Fibroblast of lung (primary cell): ENCODE measurements at places on chromosomes 4 and X.

- H3K27me3 ChIP-seq: no peaks in the 10 kb centered on the region
- peak; percentile 25 for DNase-seq
- H3K4me1 ChIP-seq: no peaks in the 10 kb centered on the region
- H3K4me3 ChIP-seq: no peak overlapping the region
These were observed 23.2 kb downstream of the PRPS2 start for GRCh38 chrX:12814420-12814819.

DNA sequence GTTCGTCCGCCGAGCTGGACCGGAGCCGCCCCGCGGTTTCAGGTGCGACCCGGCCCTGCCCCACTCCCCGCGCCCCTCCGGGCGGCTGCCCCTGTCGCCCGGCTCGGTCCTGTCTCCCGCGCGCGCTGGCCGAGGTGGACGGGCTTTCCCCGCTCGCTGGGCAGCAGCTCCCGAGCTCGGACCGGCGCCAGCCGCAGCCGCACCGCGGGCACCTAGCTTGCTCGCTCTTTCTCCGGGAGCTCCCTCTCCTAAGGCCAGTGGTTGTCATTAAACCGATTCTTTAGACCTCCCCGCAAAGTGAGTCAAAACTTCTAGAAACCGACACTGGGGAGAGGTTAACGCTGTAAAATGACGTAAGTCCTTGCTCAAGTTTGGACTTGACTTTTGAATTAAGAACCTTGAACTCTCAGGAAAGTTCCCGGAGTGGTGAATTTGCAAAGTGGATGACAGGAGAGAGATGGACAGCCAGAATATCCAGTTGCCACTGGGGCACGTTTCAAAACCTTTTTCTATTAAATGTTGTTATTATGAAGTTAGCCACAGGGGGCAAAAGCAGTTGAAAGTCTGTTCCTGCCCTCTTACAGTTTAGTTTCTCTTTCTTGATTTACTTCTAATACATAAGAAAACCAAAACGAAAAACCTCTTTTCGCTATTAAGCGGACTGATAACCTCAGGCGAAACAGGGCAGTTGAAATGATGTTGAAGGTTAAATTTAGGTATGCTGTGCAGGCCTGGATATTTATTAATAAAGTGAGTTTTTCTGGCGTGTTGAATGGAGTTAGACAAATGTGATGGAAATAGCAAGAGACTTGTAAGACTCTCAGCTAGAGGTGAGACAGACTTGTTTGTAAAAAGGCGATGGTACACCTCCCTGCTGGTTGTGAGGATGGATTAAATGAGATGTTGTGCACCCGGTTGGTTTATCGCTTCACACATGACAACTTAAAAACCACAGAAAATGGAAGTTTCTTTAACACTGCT lies 847 bp downstream of the PI4K2B start:
- no peaks in the 10 kb centered on the region for H3K27me3 ChIP-seq
- no peaks in the 10 kb centered on the region for H3K36me3 ChIP-seq
- H3K4me1 ChIP-seq: no peaks in the 10 kb centered on the region
- peak overlapping the region; percentile 98 for H3K4me3 ChIP-seq

GRCh38 chr4:99013884-99014523 lies 18.5 kb downstream of the METAP1 start:
- no peaks in the 10 kb centered on the region for H3K36me3 ChIP-seq
- no peak overlapping the region for H3K4me3 ChIP-seq
- H3K27ac ChIP-seq: no peak overlapping the region
- no peaks in the 10 kb centered on the region for H3K27me3 ChIP-seq

DNA sequence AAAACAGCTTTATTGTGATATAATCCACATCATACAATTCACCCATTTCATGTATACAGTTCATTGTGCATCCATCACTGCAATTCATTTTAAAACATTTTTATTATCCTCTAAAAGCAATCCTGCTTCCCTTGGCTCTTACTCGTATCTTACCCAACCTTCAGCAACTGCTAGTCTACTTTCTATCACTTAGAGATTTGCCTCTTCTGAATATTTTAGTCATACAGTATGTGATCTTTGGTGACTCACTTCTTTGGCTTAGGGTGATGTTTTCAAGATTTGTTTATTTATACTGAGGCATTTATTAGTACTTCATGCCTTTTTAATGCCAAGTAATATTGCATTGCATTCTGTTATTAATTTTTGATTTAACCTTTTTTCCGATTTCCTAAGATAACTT lies 15.0 kb upstream of the MSMO1 start:
- no peak overlapping the region for H3K4me3 ChIP-seq
- H3K4me1 ChIP-seq: peaks cover 4% of the 10 kb centered on the region
- DNase-seq: peak; percentile 64

DNA sequence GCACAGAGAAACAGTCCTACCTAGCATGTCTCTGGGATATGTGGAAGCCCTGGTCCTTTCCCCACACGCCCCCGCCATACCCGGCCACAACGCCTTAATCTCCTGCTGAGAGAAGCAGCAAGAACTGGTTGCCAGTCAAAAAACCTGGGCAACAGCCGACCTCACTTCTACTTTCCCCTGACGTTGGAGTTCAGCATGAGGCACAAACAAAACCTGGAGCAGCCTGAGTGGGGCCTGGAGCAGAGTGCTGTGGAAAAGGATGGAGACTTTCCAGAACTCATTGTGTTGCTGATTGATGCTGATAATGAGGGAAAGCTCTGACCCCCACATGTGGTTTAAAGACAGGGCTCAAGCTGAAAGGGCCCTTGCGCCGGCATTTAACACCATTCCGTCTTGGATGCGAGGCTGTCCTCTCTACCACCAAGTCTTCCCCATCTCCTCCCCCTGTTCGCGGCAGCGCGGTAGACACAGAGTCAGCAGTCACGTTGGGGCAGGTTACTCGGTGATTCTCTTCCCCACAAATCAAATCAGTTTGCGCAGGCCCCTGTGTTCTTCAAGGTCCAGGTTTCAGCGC lies 666 bp downstream of the CCDC158 start:
- peaks cover 4% of the 10 kb centered on the region for H3K27me3 ChIP-seq
- H3K36me3 ChIP-seq: no peaks in the 10 kb centered on the region
- no peaks in the 10 kb centered on the region for H3K4me1 ChIP-seq
- no peak overlapping the region for H3K27ac ChIP-seq
- peak overlapping the region; percentile 35 for H3K4me3 ChIP-seq
- DNase-seq: peak; percentile 1

DNA sequence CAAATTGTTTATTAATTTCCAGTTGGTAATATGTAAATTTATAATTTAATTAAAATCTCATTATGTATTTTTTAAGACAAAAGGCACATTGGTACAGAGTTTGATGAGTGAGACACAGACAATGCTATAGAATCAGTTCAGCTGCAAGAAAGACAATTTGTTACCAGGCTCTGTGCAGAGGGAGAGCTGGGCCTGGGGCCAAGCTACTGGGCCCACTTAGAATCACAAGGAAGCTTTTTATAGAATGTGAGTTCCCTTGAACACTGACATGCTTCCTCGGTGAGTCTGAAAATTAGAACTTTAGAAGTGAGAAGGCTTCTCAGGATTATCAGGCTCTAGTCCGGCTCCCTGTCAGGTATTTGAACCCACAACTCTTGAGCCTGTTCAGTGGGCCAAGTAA lies 129.0 kb downstream of the AFF2 start:
- no peak for DNase-seq
- no peaks in the 10 kb centered on the region for H3K27me3 ChIP-seq
- no peak overlapping the region for H3K27ac ChIP-seq
- no peaks in the 10 kb centered on the region for H3K36me3 ChIP-seq
- no peaks in the 10 kb centered on the region for H3K4me1 ChIP-seq

GRCh38 chrX:120358737-120359456 lies 3.0 kb upstream of the ATP1B4 start:
- H3K4me1 ChIP-seq: no peaks in the 10 kb centered on the region
- H3K27me3 ChIP-seq: no peaks in the 10 kb centered on the region
- no peak overlapping the region for H3K27ac ChIP-seq
- no peaks in the 10 kb centered on the region for H3K36me3 ChIP-seq
- no peak for DNase-seq

GRCh38 chr4:55032788-55033187 lies 92.6 kb downstream of the KDR start:
- DNase-seq: peak; percentile 8
- no peaks in the 10 kb centered on the region for H3K27me3 ChIP-seq
- no peaks in the 10 kb centered on the region for H3K4me1 ChIP-seq
- H3K36me3 ChIP-seq: no peaks in the 10 kb centered on the region
- H3K4me3 ChIP-seq: no peak overlapping the region
- no peak overlapping the region for H3K27ac ChIP-seq

GRCh38 chrX:109845996-109846395 lies 112.9 kb upstream of the ACSL4 start:
- H3K36me3 ChIP-seq: no peaks in the 10 kb centered on the region
- DNase-seq: no peak
- peaks cover 13% of the 10 kb centered on the region for H3K4me1 ChIP-seq
- H3K27ac ChIP-seq: no peak overlapping the region
- H3K27me3 ChIP-seq: no peaks in the 10 kb centered on the region

GRCh38 chr4:170087163-170087700 lies 2.5 kb downstream of the AADAT start:
- no peak overlapping the region for H3K27ac ChIP-seq
- DNase-seq: peak; percentile 2
- H3K27me3 ChIP-seq: no peaks in the 10 kb centered on the region
- H3K36me3 ChIP-seq: no peaks in the 10 kb centered on the region

DNA sequence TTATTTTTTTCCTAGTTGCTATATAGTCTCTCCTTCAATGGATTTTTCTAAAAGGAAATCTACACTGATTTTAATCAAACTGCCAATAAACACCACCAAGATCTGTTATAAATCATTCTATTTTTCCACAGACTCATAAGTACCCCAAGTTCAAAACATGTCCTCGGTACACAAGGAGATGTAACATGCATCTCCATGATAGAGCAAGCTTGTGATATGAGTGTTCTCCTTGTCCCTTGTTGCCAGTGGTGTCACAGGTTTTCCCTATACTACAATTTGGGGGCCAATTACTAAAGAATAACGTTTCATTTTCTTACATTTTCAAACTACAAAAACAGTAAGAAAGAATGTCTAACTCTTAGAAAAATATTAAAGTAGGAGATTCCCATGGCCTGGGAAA lies 491 bp downstream of the ARHGEF6 start:
- H3K36me3 ChIP-seq: no peaks in the 10 kb centered on the region
- DNase-seq: no peak
- peak overlapping the region; percentile 26 for H3K4me3 ChIP-seq
- H3K27ac ChIP-seq: no peak overlapping the region

GRCh38 chr4:6327220-6327917 lies 57.7 kb downstream of the WFS1 start:
- no peak overlapping the region for H3K27ac ChIP-seq
- no peaks in the 10 kb centered on the region for H3K4me1 ChIP-seq
- no peaks in the 10 kb centered on the region for H3K27me3 ChIP-seq
- peak; percentile 65 for DNase-seq

DNA sequence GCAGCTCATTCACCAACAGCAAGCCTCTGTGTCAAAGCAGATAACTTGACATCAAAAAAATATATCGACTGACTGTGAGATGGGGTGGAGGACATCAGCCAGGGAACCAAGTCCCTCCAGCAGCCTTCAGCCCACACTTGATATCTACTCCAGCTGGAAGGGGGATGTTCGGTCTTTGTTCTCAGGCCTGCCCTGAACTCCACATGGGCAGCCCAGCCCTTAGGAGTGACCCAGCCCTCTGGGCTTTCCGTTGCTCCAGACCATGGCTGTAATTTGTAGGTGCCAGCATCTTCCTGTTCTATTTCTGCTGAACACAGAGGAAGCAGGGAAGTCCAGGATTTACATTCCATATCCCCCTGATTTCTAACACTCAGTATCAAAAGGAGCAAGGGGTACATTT lies 17.4 kb downstream of the RASL11B start:
- no peaks in the 10 kb centered on the region for H3K4me1 ChIP-seq
- H3K36me3 ChIP-seq: no peaks in the 10 kb centered on the region
- H3K4me3 ChIP-seq: no peak overlapping the region
- no peak for DNase-seq
- no peaks in the 10 kb centered on the region for H3K27me3 ChIP-seq
- H3K27ac ChIP-seq: no peak overlapping the region

GRCh38 chrX:113510586-113510985 lies 670.0 kb upstream of the AMOT start:
- no peak for DNase-seq
- no peak overlapping the region for H3K27ac ChIP-seq
- H3K27me3 ChIP-seq: no peaks in the 10 kb centered on the region
- no peaks in the 10 kb centered on the region for H3K4me1 ChIP-seq

DNA sequence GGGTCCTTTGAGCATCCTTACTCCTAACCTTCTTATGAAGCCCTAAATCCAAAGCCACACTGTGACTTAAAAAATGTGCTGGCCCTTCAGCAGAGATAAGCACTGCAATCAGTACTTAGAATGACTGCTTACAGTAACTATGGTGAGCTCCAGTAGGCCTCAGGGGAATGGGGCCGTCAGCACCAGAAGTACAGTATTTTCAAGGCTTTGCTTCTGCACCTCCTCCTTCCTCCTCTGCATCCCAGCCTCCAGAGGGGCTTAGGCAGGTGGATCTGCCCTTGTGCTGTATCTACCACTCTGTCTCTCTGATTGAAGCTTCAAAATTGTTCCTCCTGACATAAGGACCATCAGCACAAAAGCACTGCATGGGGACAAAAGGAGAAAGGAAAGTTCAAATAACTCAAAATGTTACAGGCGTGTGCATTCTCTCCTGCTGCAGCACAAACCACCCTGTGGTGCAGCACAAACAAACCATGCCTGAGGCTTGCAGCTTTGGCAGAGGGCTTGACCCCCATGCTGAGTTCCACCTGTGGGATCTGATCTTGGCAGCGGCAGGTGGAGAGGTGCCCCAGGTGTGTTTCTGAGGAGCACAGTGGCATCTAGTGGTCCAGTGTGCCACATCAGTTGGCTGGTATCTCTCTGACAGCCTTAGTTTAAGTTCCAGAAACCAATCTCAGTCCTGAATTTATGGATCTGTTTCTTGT lies 164.7 kb downstream of the SOWAHB start:
- H3K4me1 ChIP-seq: peaks cover 19% of the 10 kb centered on the region
- H3K27ac ChIP-seq: no peak overlapping the region
- no peak for DNase-seq
- no peak overlapping the region for H3K4me3 ChIP-seq
- no peaks in the 10 kb centered on the region for H3K36me3 ChIP-seq

DNA sequence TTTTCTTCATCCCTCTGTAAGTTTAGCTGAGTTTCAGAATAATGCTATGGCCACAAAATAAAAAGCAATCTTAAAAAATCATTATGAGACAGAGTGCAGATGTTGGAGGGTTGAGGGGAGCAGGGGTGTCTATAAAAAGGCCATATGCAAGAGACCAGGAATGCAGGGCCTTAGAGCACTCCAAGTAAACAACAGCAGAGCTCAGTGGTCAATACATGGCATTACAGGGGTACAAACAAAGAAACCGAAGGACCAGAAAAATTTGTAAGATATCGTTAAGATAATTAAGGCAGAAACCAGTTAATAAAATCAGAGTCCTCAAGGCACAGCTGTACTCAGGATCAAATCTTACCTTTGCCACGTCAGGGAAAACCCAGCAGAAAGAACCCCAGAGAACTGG lies 28.4 kb upstream of the NDST3 start:
- no peak for DNase-seq
- no peak overlapping the region for H3K27ac ChIP-seq
- H3K36me3 ChIP-seq: no peaks in the 10 kb centered on the region
- H3K4me1 ChIP-seq: no peaks in the 10 kb centered on the region
- H3K27me3 ChIP-seq: no peaks in the 10 kb centered on the region
- H3K4me3 ChIP-seq: no peak overlapping the region

- no peaks in the 10 kb centered on the region for H3K27me3 ChIP-seq
- DNase-seq: no peak
- peaks cover 4% of the 10 kb centered on the region for H3K36me3 ChIP-seq
These were observed 20.8 kb downstream of the GAK start for GRCh38 chr4:911221-911751.
